PC-9 (cell line): ENCODE measurements at places on chromosomes 5 and 9. TPM values are rescaled to one million over a fixed set of nuclear protein-coding genes. Genes with fewer than 3 reads are reported as not detected.

DNA sequence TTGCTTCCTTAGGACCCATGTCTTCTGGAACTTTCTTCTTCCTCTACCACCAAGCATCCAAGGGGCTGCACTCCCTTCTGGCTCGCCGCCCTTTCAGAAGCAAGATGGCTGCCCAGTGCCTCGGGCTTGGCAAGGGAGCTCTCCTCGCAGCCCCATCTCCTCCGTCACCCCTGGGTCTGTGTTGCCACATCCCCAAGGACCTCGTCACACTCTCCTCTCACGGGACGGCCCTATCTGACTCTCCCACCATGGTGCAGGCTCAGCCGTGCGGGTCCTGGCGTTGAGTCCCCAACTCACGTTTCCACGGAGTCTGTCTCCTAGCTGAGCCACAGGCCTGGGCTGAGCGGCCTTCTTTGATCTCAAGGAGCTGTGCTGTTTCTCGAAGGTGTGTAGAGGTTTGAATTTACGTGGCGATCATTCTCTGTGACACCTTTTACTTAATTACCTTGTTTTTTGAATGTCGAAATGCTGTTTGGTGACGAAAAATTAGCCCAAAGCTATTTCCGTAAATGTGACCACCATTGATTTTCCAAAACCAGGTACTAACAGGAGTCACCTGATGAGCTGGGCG lies 15.0 kb upstream of the SCGB3A1 start:
- DNase-seq, result no peak

- DNase-seq, result peak; percentile 60
These were observed 615.0 kb downstream of the HINT1 start for GRCh38 chr5:130549884-130550561.

Gene SHC3
- 12.9 and 15.9 TPM in 2 replicates for total RNA-seq

DNA sequence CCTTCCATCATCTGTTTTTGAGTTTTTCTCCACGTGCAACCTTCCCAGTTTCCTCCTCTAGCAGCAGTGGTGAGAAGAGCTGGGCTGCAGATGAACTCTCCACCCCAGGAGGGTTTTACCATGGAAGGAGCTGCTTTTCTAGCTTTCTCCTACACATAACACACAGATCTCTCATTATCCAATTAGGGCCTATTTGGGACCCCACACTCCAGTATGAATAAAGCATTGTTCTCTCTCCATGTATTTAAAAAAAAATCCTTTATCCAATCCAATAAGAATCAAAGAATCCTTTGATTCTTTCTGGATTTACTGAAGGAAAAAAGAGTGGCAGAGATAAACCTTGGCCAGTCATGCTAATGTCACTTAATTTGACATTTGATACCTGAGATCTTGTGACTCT lies 31.6 kb upstream of the NAA35 start:
- DNase-seq, result no peak

GRCh38 chr9:136644593-136645351 lies 17.9 kb upstream of the EGFL7 start:
- peak; percentile 65 for DNase-seq

GRCh38 chr5:165757791-165758190 lies 2252.4 kb downstream of the MAT2B start:
- DNase-seq, result no peak

Gene GBGT1
- total RNA-seq, result 1.2 and 3.0 TPM in 2 replicates

Gene FBP2
- total RNA-seq, result not detected in 2 replicates

Gene OR13C5
- total RNA-seq, result not detected in 2 replicates

DNA sequence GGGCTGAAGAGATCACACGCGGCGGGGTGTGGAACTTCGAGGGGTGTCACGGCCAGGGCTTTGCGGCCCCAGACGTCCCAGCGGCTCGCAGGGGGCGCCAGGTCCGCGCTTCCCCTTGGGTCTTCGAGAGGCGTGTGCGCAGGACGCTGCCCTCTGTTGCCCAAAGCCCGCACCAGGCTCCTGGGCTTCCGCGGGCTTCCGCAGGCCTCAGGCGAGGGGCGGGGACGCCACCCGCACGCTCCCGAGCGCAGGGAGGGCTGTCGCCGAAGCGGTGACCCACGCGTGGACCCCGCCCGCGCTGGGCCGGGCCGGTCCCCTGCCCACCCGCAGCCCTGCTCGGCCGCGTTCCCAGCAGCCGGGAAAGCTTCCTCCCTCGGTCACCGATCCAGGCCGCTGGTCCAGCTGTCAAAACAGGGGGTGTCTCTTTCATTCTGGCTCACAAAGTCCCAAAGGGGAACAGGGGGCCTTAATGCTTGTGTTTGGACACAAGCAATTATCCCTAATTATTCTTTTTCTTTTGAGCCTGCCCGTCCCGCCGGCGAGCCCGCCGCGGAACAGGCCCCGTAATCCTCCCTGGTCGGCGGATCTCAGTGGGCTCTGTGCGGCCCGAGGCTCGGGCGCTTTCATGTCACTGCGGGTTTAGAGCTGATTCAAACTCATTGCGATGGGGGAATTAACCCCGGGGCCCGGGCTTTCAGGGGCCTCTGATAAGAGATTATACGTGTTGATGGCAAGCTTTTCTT lies 60.6 kb downstream of the TMEM174 start:
- no peak for DNase-seq

Gene BRINP1
- total RNA-seq, result not detected in 2 replicates

DNA sequence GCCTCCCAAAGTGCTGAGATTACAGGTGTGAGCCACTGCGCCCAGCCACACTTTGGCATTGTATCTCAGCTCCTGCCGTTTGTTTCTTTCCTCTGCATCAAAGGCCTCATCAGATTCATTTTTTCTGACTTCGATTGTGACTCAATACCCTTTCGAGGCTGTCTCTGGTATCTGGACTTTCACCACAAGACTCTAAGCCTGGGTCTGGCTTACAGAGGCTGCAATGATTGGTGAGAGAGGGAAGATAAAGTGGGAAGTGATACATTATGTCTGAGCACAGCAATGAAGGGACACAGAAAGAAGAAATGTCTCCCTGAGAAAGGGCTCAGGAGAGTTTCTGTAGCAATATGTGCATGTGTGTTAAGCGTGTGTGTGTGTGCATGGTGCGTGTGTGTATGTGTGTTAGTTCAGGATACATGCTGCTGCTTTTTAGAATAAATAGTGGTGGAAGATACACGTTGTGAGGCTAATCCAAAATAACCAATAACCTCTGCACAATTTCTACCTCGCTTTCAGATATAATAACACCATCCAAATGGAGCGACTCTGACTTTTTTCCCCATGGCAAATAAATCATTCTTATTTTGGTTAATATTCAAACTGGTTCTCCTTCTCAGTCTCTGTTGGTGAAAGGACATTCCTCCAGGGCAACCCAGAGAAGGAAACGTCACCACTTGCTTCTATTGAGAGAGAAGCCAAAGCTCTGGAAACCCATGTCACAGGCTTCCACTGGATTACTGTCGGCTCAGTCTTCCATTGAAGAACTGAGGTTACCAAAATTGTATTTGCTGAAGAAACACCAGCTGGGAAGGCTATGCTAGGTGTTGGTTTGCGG lies 8.1 kb upstream of the DAB2 start:
- no peak for DNase-seq

- DNase-seq, result no peak
These were observed 965 bp downstream of the GLIPR2 start for GRCh38 chr9:36137392-36138004.

Gene TEK
- not detected in 2 replicates for total RNA-seq

GRCh38 chr5:95835682-95836385 lies 13.3 kb upstream of the GLRX start:
- DNase-seq, result no peak
